ENCODE measurements at places on chromosomes 7 and 10. TPM values are rescaled to one million over a fixed set of nuclear protein-coding genes. Genes with fewer than 3 reads are reported as not detected.

DNA sequence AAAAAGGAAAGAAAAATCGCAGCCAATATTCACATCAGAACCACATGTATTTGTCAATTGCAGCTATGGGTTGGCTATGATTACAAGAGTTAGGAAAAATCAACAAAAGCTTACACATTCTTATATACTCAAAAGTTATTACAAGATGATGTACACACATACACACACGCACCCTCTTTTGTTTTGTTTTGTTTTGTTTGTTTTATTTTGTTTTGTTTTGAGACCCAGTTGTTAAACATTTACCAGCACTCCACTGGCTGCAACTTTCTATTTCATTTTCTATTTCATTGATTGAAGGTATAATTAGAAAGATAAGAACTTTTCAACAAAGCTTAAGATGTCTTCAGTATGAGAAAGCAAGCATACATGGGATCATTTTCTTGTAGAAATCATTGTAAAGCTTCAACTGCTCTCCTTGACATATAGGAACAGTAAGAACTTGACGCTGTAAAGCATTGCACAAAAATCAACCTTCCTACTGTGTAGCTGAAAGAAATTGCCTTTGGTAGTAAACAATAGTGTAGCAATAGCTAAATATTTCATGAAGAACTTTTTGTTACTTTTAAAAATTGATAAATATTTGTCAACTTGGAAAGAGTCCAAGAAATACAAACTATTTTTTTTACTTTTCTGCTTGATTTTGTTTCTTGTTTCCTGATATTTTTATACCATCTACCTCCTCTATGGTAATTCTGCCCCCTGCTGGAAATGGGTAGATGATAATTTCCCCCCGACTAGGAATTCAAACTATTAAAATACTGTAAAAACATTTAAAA lies 205.9 kb downstream of the MBL2 start:
- H3K36me3 ChIP-seq = no peaks in the 10 kb centered on the region
- H3K27ac ChIP-seq = no peak overlapping the region
- no peak overlapping the region for H3K4me3 ChIP-seq
- no peaks in the 10 kb centered on the region for H3K27me3 ChIP-seq
- no peak for DNase-seq

- no peak overlapping the region for H3K4me3 ChIP-seq
- no peaks in the 10 kb centered on the region for H3K27me3 ChIP-seq
- peak overlapping the region; percentile 83 for H3K27ac ChIP-seq
- peaks cover 5% of the 10 kb centered on the region for H3K4me1 ChIP-seq
- no peak for DNase-seq
Measured at GRCh38 chr7:22663357-22663718, 63.7 kb upstream of the IL6 start.

GRCh38 chr7:108452707-108453106 lies 3.5 kb downstream of the NRCAM start:
- H3K4me3 ChIP-seq = no peak overlapping the region
- no peak overlapping the region for H3K27ac ChIP-seq
- H3K36me3 ChIP-seq = no peaks in the 10 kb centered on the region
- peaks cover 14% of the 10 kb centered on the region for H3K27me3 ChIP-seq
- no peak for DNase-seq

- no peaks in the 10 kb centered on the region for H3K27me3 ChIP-seq
- no peak overlapping the region for H3K27ac ChIP-seq
- H3K4me1 ChIP-seq = no peaks in the 10 kb centered on the region
- H3K36me3 ChIP-seq = no peaks in the 10 kb centered on the region
- no peak for DNase-seq
Measured at GRCh38 chr10:27861781-27862180, 116.2 kb upstream of the MKX start.

GRCh38 chr10:82609845-82610244 lies 734.9 kb downstream of the NRG3 start:
- no peak for DNase-seq
- H3K36me3 ChIP-seq = no peaks in the 10 kb centered on the region
- H3K4me3 ChIP-seq = no peak overlapping the region
- no peak overlapping the region for H3K27ac ChIP-seq

GRCh38 chr7:23012908-23013714 lies 819 bp downstream of the HYCC1 start:
- peak overlapping the region; percentile 94 for H3K4me3 ChIP-seq
- DNase-seq = peak; percentile 24
- peaks cover 14% of the 10 kb centered on the region for H3K4me1 ChIP-seq
- no peak overlapping the region for H3K27ac ChIP-seq

- no peak for DNase-seq
- no peaks in the 10 kb centered on the region for H3K4me1 ChIP-seq
- H3K4me3 ChIP-seq = no peak overlapping the region
- H3K36me3 ChIP-seq = peaks cover 16% of the 10 kb centered on the region
- H3K27ac ChIP-seq = no peak overlapping the region
Measured at GRCh38 chr10:35546824-35547225, 58.3 kb upstream of the GJD4 start.

DNA sequence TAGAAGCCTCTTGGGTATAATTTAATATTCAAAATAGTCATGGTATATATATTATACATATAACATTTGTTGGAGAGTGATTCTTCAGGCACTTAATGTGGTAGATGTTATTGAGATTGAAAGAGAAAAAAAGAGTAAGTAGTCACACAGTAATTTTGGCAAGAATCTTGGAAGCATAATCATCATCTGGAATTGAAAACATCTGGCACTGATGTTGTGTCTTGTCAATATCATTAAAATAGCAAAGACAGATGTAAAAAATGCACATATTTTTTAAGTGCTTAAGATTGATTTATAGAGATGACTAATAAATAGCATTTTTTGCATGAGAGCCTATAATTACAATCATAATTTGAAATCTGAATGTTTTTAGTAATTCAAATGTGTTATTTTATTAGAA lies 9.5 kb downstream of the SEMA3D start:
- H3K36me3 ChIP-seq = no peaks in the 10 kb centered on the region
- no peaks in the 10 kb centered on the region for H3K4me1 ChIP-seq
- H3K27me3 ChIP-seq = no peaks in the 10 kb centered on the region
- no peak overlapping the region for H3K4me3 ChIP-seq

DNA sequence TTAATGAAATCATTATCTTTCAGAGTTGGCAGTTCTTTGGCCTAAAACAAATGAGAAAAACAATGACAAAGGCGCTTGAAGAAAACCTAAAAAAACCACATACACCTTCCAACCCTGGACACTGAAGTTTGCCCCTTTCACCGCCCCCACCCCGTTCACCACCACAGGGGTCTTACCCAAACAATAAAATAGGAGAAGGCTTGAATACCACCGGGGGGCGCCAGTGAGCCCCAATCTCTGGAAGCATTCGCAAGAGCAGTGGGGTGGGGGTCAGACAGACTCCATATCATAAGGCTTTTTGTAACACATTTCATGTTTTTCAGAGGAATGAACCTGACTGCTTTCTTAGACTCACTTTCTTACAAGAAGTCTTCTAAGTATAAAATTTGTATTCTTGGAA lies 163.6 kb downstream of the PIP4K2A start:
- H3K4me3 ChIP-seq = no peak overlapping the region
- peaks cover 74% of the 10 kb centered on the region for H3K36me3 ChIP-seq
- peak; percentile 81 for DNase-seq
- no peaks in the 10 kb centered on the region for H3K27me3 ChIP-seq
- no peak overlapping the region for H3K27ac ChIP-seq
- H3K4me1 ChIP-seq = peaks cover 6% of the 10 kb centered on the region

- H3K4me3 ChIP-seq = no peak overlapping the region
- no peak overlapping the region for H3K27ac ChIP-seq
- H3K36me3 ChIP-seq = no peaks in the 10 kb centered on the region
- no peak for DNase-seq
- H3K27me3 ChIP-seq = no peaks in the 10 kb centered on the region
Measured at GRCh38 chr7:106757846-106758245, 96.9 kb upstream of the CCDC71L start.

- DNase-seq = no peak
- H3K27ac ChIP-seq = no peak overlapping the region
- H3K4me3 ChIP-seq = no peak overlapping the region
- no peaks in the 10 kb centered on the region for H3K36me3 ChIP-seq
- H3K27me3 ChIP-seq = no peaks in the 10 kb centered on the region
- no peaks in the 10 kb centered on the region for H3K4me1 ChIP-seq
Measured at GRCh38 chr10:125415006-125415633, 254.8 kb upstream of the CTBP2 start.

Gene WIPF3
- total RNA-seq = not detected

Gene HOGA1
- not detected for total RNA-seq

Gene BPGM
- total RNA-seq = 30.0 TPM

Measured in natural killer cell (primary cell).